Hematopoietic multipotent progenitor cell treated with erythropoietin and hydrocortisone succinate and interleukin-3 and kit ligand, for 4 days (in vitro differentiated cells): ENCODE measurements at places on chromosomes 16 and 17.

GRCh38 chr17:1030684-1031532 lies 34.0 kb downstream of the TIMM22 start:
- no peak for DNase-seq

GRCh38 chr16:49659356-49659755 lies 196.6 kb downstream of the ZNF423 start:
- no peak for DNase-seq

DNA sequence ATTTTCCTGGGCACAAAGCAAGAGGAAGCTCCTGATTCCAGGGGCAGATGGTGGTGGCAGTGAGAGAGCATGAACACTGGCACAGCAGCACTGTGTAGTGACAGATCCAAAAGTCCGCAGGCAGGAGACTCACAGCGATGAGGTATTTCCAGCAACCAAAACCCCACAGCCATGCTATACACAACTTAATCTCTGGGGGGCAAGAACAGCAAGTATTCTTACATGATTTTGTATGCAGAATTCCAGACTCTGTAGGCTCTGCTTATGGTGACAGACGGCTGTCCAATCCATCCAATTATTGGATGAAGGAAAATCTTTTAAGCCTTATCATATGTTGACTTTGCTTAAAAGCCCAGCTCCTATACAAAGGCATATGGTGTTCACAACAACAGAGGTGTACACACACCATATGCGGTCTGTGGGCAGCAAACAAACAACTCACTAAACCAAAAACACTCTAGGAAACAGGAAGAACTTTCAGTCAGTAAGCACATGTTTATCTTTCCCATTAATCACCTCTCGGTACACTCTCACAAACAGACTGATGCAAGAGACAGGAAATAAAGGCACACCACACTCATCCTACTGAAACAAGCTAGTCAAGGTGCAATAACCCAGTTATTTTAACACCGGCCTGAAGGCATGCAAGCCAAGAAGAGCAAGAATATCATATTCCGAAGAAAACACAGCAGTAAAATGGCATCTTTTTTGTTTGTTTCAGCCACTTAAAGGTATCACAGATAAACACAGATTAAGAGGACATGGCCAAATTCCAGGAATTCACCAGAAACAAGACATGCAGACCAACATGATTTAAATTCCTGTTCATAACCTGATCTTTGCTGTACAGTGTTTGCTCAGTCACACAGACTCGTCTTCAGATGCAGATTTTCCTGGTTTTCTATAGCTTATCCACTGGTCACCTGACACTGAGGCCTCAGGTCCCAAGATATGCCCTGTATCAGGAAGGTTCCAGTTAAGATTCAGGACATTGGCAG lies 47.8 kb downstream of the ERN1 start:
- DNase-seq: peak; percentile 70

- no peak for DNase-seq
Observed at GRCh38 chr17:69967910-69968411, 107.1 kb upstream of the KCNJ16 start.

GRCh38 chr17:15651583-15652110 lies 32.1 kb upstream of the FBXW10B start:
- peak; percentile 99 for DNase-seq

- no peak for DNase-seq
Observed at GRCh38 chr17:28142305-28142704, 99.8 kb downstream of the NLK start.

GRCh38 chr16:64914-65255 lies 7.5 kb downstream of the RHBDF1 start:
- DNase-seq: no peak
